ENCODE measurements at places on chromosomes 5 and 9.

GRCh38 chr9:76595645-76596044 lies 136.7 kb downstream of the GCNT1 start:
- no peak for DNase-seq

- DNase-seq, result peak; percentile 36
Measured at GRCh38 chr9:2465921-2466460, 155.6 kb upstream of the VLDLR start.

DNA sequence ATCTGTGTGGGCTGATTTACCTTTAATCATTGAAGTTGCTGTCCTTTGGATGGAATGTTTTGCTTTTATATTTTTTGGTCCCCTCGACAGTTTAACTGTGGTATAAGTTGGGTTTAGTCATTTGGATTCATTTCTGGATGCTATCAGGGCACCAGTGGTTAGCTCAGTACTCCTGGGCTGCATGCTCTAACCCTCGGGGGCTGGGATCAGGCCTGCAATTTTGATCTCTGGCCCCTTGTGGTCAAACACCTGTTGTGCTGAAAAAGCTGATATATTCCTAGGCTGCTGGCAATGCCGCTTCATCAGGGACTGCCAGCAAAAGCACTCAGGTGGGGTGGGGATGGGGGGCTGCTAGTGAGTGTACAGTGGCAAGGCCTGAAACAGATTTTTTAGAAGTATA lies 440.4 kb upstream of the RIOK2 start:
- DNase-seq, result no peak

DNA sequence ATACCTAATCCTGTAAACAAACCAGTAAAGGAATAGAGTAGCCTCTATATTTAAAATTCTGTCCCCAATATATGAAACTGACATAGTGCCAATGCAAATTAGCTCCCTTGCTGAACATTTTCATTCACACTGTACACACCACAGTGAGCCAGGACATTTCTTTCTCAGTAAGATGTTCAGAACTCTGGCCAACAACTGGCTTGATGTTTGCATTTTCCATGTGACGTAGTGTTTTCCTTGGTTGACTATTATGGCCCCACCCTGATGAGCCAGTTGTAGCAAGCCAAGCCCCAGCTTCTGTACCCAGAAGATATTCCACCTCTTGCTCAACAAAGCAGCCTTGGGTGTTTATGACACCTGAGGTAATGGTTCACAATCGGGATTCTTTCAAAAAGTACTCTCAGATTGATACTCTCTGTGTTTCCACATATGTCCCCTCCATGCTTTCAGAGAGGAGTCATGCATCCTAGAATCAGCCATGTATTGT lies 17.7 kb upstream of the ANXA1 start:
- DNase-seq, result no peak

DNA sequence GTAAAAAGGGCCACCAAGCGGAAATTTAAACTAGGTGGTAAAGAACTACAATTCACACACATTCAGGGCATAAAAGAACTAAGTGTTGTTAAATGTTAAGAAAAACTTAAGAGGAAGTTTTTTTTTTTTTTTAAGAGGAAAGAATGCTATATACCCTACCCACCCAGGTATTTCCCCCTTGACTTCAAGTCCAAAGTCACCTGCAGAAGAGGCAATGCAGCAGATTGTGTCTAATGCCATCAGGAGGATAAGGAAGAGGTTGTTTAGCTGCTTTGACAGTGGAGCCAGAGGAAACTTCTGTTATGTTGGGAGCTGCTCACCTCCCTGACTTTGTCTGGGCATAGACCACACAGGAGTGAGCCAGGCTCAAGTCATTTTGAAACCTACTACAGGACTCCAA lies 69.2 kb downstream of the MPDZ start:
- DNase-seq, result no peak

DNA sequence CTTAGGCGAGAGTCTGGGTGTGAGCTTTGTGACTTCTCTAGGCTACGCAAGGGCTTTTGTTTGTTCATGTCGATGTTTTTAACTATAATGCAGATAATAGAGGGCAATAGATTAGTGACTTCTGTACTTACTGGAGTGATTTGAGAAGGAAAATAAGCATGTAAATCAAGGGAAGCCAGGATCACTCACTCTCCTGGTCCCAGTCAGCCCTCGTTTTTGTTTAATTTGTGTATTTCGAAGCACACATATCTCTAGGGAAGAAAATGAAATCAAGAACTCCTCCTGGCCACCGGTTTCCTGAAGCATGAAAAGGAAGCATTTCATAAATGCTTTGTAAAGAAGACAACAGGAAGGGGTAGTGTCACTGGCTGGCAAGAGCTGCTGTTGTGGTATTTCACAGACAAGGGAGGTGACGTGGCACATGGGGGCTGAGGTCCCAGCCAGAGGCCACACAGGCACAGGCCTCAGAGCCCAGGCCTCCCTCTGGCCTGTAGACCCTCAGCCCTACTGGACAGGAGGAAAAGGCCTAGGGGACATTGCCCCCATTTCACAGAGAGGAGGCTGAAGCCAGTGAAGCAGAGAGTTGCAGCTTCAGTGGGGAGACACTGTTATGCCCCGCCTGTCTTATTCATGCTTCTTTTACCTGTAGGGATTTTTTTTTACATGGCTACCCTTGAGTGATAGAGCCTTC lies 34.1 kb downstream of the IRF1 start:
- no peak for DNase-seq

DNA sequence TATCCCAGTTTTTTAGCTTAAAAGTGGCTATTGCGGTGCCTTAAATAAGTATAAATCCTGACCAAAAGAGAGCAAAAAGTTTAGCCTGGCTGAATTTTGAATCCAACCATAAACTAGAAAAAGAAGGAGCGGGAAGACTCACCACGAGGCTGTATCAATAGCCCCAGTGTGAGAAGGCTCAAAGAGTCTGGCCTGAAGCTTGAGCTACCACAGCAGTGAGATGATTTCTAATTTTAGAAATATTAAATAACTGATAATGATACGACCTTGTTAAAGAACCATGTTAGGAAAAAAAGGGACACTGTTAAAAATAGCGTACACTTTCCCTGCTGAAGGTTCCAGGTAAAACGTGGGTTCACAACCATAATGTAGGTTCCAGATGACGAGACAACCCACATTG lies 134.1 kb upstream of the ZNF462 start:
- no peak for DNase-seq

- DNase-seq, result no peak
Measured at GRCh38 chr9:89885156-89885555, 280.3 kb downstream of the GADD45G start.

GRCh38 chr5:129718471-129719090 lies 29.3 kb upstream of the MINAR2 start:
- no peak for DNase-seq

- DNase-seq, result no peak
Measured at GRCh38 chr5:6872441-6873160, 159.4 kb downstream of the TENT4A start.

GRCh38 chr9:110776221-110776620 lies 107.6 kb downstream of the MUSK start:
- DNase-seq, result no peak

DNA sequence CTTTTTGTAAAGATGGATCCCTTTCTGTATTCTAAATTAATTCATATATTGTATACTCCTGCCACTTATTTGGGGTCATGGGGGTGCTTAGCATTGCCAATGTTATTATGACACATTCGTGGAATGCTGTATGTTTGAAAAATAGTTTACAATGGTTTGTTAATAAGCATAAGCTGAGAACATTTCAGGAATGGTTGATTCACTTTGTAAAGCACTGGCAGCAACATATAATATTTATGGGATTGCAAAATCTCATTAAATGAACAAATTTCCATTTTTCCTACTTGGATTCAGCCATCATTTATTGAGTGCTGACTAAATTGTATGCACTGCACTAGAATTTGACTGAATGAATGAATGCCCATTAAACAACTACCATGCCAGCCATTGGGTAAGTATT lies 215.2 kb upstream of the KLF4 start:
- no peak for DNase-seq

DNA sequence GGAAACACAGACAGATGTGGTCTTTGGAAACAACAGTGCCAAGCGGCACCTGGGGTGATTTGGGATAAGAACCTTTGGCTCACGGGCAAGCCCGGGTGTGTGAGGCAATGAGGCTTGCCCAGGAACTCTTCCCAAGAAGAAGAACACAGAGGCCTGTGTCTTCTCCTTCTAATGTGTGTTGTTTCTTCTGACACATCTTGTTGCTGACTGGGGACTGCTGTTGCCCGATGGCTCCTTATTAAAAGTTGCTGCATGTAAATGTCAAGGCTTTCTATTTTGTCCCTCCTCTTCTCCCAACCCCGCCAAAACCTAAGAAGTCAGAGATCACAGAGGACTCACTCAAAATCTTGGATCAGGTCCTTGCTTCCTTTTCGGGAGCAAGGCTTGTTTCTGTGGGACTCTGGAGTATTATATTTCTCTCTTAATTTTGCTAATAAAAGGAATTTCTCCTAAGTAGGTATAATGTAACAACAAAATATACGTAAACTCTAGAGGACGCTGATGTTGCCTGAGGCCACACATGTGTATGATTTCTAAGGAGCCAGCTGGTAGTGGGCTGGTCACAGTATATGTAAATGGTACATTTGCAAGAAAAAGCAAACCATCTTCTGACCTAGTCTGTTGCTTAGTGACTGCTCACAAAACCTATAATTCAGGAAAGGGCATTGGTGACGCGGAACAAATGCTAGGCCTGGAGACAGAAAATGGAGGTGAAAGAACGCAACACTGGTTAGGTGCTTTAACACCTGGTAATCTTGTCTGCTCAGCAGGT lies 232.5 kb downstream of the GADD45G start:
- DNase-seq, result no peak

- no peak for DNase-seq
Measured at GRCh38 chr9:134314950-134315715, 11.1 kb upstream of the RXRA start.

DNA sequence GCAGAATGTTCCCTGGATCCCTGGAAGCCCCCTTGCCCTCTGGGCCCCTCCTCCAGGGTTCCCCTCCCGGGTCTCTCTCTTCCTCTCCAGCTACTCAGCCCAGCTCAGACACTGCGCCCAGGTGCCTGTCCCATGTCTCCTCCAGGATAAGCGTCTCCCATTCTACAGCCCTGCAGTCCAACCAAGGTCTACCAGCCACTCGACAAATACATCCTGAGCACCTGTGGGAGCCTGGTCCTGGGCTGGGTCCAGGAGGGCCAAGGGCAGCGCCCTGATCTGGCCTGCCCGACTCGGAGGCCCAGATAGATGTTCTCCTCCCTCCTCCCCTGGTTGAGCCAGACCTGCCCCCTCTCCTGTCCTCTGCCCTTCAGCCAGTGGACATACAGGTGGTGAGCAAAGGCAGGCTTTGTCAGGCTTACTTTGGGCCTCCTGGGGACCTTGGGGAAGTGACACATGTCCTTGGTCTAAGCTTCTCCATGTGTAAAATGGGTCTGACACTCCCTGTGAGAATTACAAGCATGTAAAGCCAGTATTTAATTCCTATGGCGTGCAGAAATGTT lies 1.4 kb downstream of the FLT4 start:
- DNase-seq, result no peak

GRCh38 chr5:63768221-63768620 lies 194.0 kb downstream of the HTR1A start:
- no peak for DNase-seq

- DNase-seq, result peak; percentile 27
Measured at GRCh38 chr9:86202338-86202882, 57.0 kb downstream of the C9orf153 start.

DNA sequence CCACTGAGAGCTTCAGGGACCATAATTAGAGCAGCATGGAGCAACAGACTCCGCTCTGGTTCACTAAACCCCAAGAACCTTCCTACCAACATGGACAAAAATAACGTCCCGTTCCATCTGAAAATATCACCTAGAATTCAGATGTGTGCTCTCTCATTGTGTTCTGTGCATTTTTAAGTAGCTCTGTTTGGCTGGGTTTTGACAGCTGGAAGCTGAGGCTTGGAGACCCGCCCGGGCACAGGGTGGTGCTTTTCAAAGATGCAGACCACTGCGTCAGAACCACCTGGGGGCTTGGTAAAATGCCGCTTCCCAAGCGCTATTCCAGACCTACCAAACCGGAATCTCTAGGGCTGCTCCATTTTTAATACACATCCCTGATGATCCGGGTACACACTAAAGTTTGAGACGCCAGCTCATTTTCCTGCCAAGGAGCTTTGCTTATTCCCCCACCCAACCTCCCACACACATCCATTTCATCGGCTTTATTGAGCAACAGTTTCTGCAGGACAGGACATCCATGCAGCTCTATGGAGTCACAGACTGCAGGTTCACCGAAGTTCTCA lies 104.8 kb downstream of the GABBR2 start:
- no peak for DNase-seq

GRCh38 chr5:10637944-10638343 lies 74.1 kb downstream of the ANKRD33B start:
- DNase-seq, result no peak

GRCh38 chr9:128420060-128420650 lies 502 bp upstream of the CERCAM start:
- no peak for DNase-seq

GRCh38 chr5:74055486-74056106 lies 429.6 kb downstream of the ARHGEF28 start:
- no peak for DNase-seq

DNA sequence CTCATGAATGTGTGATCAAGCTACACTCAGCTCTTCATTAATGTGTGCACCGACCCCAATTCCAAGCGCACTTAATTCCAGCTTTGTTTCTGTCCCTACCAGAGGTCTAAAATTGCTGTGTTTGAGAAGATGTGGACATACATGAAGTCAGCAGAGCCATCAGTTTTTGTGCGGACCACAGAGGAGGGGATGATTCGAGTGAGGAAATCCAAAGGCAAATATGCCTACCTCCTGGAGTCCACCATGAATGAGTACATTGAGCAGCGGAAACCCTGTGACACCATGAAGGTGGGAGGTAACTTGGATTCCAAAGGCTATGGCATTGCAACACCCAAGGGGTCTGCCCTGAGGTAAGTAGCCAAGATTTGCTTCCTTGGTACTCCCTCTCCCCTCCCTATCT lies 268.6 kb downstream of the FAM114A2 start:
- no peak for DNase-seq

DNA sequence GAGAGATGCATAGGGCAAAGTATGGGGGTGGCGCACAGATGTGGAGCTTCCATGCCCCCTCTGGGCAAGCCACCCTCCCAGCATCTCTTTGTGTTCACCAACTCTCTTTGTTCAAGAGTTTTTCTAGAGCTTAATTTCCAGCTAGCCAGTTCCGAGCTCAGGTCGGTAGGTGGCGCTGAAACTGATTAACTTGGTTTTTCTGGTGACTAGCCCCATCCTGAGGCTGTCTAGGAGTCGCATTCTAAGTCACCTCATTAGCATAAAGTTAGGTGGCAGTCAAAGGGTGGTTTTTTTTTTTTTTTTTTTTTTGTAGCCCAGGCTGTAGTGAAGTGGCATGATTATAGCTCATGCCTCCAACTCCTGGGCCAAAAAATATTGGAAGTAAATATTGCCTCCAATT lies 476.4 kb downstream of the KDM4C start:
- DNase-seq, result peak; percentile 41

Data from HCT116 (cell line).